ENCODE measurements at places on chromosomes 13 and 19. TPM values are rescaled to one million over a fixed set of nuclear protein-coding genes. Genes with fewer than 3 reads are reported as not detected.

GRCh38 chr19:50008532-50008931 is 16.6 kb downstream of the VRK3 start:
- no peak for DNase-seq

DNA sequence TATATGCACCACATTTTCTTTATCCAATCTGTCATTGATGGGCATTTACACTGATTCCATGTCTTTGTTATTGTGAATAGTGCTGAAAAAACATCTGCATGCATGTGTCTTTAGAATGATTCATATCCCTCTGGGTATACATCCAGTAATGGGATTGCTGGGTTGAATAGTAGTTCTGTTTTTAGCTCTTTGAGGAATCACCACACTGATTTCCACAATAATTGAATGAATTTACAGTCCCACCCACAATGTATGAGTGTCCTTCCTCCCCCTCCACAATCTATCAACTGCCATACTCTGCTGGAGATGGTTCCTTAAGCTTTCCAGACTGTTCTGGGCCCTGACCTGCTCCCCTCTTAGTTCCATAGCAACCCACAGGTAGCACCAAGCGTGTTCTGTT is 667.0 kb downstream of the LIG4 start:
- DNase-seq, result no peak

GRCh38 chr19:3783660-3784584 is 2.3 kb downstream of the MATK start:
- DNase-seq, result no peak

Gene ZNF829
- not detected for total RNA-seq

DNA sequence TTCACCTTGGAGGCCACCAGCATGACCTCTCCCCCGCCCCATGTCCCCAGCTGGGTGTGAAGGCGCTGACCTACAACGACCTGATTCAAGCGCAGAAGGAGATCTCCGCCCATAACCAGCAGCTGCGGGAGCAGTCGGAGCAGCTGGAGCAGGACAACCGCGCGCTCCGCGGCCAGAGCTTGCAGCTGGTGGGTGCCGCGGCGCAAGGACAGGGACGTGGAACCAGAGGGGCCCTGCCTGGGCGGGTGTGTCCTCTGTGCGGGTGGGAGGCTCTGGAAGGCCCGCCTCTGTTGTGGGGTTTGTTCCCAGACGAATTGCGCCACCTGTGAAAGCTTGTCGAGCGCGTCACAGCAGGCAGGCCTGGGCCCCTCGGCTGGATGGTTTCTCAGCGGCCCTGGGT is 22.3 kb downstream of the PLEKHJ1 start:
- DNase-seq, result no peak

GRCh38 chr13:72004784-72005374 is 137.9 kb upstream of the DACH1 start:
- no peak for DNase-seq

- DNase-seq, result peak; percentile 13
These were observed 1.9 kb downstream of the GTPBP3 start for GRCh38 chr19:17339088-17339741.

DNA sequence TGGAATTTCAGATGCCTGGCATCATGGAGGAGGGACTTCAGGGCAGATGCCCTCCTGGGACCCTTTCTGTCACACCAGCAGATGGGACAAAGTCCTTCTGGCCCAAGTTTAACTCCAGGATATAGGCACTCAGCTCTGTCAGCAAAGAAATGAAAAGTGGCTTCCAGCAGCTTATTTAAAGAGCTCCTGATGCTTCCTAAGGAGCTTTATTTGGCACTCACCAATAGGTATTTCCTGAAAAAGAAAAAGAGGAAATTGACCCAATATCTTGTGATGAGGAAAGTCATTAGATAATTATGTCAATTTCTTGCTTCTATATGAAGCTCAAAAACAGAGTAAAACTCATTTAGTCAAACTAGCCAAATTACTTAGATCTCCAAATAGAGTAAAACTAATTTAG is 224.6 kb downstream of the RAP2A start:
- no peak for DNase-seq
